ENCODE measurements at places on chromosomes 16 and 17.

DNA sequence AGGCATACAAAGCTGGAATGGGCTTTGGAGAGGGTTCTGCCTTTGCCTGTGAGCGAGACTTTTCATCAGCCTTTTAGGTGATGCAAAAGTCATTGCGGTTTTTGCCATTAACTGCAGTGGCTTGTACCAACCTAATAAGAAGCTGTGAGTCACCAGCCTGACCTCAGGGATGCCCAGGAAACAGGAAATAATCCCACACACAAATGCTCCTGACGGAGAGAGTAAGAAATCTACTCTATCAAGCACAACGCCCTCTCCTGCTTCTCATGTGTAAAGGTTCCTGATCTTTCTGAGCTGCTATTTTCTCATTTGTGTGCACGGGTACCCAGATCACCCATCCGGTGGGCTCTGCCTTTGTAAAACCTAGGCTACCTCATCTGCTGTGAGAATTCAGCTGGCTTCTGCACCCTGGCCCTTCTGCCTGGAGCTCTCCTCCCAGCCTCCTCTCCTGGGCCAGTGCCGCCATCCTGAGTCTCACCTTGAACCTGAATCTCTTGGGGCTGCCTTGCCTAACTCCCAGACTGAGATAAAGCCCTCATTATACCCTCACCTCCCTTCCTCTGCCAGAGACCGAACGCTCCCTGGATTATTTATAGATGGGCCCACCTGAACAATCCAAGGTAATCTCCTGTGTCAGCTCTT, 299.7 kb downstream of the C16orf95 start:
- DNase-seq, result no peak

- no peak for DNase-seq
Observed at GRCh38 chr17:62745806-62746205, 62.3 kb downstream of the MARCHF10 start.

DNA sequence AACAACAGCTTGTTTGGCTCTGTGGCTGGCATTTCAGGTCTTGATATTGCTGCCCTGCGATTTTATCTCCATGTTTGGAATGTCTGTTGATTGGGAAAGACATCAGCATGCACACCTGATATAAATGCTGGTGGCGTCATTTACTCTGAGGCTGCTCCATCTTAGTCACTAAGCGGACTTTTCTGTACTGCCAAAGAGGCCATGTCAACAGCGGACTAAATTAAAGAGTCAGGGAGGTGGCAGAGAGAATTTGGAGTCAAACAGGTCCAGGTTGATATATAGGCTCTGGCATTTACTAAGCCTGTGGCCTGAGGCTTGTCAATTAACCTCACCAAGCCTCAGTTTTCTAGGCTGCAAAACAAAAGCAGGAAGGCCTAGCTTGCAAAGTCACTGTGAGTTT, 6.2 kb downstream of the RBFOX1 start:
- no peak for DNase-seq

DNA sequence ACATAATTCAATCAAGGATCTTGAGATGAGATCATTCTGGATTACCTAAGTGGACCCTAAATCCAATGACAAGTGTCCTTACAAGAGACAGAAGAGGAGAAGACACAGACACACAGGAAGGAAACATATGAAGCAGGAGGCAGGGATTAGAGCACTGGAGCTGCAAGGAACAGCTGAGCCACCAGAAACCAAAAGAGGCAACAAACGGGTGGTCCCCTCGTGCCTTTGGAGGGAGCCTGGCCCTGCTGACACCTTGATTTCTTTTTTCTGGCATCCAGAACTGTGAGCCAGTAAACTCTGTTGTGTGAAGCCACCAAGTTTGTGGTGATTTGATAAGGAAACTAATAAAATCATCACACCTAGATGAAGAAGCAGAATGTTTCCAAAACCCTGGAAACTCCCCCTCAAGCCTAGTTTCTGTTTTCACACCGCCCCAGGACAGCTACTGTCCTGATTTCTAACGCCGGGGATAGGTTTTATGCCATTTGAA, 115.2 kb downstream of the PITPNC1 start:
- no peak for DNase-seq

DNA sequence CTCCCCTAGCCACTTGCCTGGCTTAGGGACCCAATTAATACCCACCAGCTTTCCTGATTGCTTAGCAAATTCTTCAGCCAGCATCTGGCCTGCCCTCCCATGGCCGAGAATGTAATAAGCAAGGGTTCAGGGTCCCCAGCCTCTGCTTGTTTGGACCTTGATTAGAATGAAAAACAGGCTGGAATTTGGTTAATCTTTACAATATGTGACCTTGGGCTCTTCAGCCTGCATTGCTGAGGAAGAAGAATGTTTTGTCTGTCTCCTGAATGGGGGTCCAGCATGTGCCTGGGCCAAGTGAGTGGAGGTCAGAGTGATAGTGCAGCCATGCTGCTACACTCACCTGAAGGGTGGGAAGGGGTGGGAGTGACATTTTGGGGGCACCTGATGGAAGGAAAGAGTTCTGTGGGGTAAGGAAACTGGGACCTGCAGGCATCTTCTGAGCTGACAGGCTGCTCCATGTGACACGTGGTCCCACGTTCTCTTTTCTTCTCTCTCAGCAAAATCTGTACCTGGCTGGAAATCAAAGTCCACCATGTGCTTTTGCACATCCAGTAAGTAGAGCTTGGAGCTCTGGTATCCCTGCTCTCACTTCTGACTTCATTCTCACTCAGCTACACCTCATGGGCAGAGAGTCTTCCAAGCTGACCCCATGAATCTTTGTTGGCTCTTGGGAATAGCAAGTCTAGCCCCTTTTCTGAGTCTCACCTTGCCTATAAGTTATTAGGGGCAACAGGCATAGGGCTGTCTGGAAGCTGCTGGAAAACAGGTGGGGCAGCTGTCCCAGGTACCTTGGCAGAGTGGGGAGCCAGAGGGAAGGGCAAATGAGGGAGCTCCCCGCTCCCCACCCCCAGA, 5.3 kb downstream of the TMEM106A start:
- DNase-seq, result no peak

GRCh38 chr16:82756283-82756599, 129.5 kb downstream of the CDH13 start:
- no peak for DNase-seq

GRCh38 chr17:15931394-15931793, 13.5 kb upstream of the ADORA2B start:
- no peak for DNase-seq

DNA sequence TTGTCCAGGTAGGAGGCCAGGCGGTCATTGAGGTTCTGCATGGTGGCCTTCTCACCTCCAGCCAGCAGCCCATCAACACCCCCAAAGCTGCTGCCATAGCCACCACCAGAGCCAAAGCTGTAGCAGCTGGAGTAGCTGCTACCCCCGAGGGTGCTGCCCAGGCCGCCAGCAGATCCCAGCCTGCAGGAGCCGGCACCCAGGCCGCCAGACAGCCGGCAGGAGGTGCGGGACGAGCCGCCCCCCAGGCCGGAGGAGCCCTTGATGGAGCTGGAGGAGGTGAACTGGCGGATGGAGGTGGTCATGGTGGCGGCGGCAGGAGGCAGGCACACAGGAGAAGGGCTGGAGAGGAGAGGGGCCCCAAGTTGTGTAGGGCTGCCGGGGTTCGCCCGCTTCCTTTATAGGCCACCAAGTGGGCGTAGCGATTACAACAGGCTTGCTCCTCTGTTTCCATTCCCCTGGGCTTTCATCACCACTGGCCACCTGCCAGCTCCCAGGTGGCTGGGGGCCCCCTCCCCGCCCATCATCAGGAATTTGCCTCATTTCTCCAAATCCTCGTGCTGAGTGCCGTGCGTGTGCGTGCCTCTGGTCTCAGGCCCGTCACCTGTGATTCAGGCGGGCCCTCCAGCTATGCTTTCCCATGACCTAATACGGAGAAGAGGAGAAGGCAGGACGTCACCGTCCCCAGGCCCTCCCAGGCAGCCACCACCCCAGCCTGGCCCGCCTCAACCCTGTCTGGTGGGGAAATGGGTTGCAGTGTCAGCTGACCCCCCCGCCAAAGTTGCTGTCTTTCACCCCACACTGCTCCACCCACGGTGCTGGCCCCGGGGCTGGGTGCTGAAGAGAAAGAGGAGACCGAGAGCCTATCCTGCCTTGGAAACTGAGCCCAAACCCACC, at the start of gene KRT17:
Gene KRT17, minus strand, starts transcription at position 368 of the 894 bp plus-strand sequence. Its CDS starts 66 bp downstream, at position 302.
- DNase-seq, result no peak

DNA sequence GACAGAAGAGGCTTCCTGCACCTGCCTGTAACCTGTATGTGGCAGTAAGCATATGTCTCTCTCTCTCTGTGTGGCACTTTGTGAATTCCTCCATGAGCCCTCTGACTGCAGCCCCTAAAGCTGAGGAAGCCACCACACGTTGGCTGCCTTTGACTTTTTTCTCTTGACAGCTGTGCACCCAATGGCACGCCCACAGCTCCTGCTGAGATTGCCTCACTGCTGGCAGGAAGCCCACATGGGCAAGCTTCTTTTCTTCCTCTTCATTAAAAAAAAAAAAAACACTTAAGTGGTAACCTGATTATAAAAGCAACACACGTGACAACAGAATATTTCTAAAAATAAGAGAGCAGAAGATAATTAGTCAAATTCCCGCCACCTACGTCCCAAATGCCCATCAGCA, 34.0 kb upstream of the PIRT start:
- no peak for DNase-seq

- no peak for DNase-seq
Observed at GRCh38 chr17:58059141-58059540, 24.1 kb upstream of the DYNLL2 start.

- DNase-seq, result no peak
Observed at GRCh38 chr16:3623642-3624041, 12.2 kb upstream of the SLX4 start.
